HS-27A (cell line): ENCODE measurements at places on chromosomes 11 and 22.

- DNase-seq = peak; percentile 7
Observed at GRCh38 chr11:4539603-4540219, 5.3 kb upstream of the OR52M1 start.

GRCh38 chr22:46916886-46917770 is 154.7 kb downstream of the TBC1D22A start:
- DNase-seq = no peak

DNA sequence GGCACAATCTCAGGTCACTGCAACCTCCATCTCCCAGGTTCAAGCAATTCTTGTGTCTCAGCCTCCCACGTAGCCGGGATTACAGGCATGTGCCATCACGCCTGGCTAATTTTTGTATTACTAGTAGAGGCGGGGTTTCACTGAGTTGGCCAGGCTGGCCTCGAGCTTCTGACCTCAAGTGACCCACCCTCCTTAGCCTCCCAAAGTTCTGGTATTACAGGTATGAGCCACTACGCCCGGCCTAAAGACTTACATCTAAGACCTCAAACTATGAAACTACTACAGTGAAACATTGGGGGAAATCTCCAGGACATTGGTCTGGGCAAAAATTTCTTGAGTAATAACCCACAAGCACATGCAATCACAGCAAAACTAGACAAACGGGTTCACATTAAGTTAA is 13.8 kb upstream of the FAM181B start:
- DNase-seq = no peak

DNA sequence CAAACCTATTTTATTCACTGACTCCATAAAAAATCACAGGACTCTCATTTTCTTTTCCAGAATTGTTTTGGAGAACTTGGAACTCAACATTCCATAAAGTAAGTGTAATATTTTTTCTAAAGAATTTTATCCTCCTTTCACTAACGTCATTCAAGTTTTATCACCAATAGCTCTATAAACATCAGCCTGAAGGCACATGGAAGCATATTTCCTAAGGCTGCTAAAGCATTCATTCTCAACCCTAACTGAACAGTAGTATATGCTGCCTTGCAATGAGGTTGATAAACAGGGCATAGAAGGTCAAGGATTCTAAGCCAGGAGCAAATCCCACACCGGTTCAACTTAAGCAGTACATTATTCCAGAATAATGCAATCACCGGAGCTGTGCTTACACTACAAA is 273.9 kb downstream of the RAB38 start:
- DNase-seq = no peak
